ENCODE measurements at places on chromosomes 6 and 20. TPM values are rescaled to one million over a fixed set of nuclear protein-coding genes. Genes with fewer than 3 reads are reported as not detected.

Gene LST1
- 34.8 TPM for polyA plus RNA-seq

GRCh38 chr6:156912431-156912830, 135.3 kb downstream of the ARID1B start:
- no peak for DNase-seq

- no peak for DNase-seq
Observed at GRCh38 chr20:3981132-3981452, 34.3 kb downstream of the RNF24 start.

DNA sequence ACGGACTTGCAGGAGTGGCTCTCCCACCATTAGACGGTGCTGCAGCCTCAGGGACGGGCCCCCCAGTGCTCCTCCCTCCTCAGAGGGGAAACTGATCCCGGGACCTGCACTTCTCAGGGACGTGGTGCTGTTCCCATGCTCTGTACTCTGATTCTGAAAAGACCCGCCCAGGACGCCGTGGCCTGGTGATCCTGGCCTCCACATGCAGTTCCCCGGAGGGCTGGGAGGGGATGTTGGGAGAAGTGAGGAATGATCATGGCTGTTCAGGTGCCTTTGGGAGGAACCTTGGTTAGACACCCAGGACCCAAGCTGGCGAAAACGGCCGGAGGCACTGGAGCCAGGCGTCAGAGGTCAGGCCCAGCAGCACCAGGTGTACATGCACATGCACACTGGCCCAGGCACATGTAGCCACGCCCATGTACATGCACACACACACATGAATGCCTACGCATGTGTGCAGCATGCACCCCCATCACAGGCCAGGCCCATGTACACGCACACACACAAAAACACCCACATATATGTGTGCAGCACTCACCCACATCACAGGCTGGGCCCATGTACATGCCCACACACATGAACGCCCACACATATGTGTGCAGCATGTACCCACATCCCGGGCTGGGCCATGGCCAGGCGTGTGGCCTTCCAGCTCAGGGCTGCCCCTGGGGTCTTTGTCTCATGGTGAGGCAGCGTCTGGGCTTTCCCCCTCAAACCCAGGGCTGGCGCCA, 52.6 kb upstream of the DACT2 start:
- no peak for DNase-seq

DNA sequence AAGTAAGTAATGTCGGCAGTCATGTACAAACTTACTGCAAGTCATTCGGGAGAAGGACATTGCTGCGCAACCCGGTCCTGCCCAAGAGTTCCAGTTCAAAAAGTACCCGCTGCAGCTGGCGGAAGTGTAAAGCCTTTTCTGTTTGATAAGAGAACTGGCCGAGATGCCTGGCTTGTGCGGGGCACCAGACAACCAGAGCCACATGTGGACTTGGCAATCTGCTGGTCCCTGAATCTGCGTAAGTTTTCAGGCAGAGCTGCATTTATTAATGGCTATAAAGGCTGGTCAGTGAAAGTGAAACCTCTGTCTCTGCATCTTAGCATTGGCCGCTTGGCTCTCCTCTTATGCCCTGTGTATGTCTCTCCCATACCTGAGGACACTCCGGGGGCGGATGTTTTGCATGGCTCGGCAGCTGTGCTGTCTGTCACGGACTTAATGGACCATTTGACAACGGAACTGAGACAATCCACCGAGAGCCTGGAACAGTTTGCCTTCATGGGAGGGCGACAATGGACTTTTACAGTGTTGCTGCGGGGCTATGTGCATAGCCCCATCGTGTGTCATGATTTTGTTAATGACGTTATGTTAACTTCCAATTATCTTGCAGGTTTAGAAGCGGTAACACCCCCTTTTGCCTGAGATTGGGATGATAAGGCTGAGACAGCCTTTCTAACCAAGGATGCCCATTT, 19.8 kb upstream of the RGS17 start:
- DNase-seq, result no peak

GRCh38 chr6:82959385-82959941, 106.2 kb downstream of the UBE3D start:
- no peak for DNase-seq

- no peak for DNase-seq
Observed at GRCh38 chr20:51029963-51030920, 7.3 kb upstream of the KCNG1 start.

DNA sequence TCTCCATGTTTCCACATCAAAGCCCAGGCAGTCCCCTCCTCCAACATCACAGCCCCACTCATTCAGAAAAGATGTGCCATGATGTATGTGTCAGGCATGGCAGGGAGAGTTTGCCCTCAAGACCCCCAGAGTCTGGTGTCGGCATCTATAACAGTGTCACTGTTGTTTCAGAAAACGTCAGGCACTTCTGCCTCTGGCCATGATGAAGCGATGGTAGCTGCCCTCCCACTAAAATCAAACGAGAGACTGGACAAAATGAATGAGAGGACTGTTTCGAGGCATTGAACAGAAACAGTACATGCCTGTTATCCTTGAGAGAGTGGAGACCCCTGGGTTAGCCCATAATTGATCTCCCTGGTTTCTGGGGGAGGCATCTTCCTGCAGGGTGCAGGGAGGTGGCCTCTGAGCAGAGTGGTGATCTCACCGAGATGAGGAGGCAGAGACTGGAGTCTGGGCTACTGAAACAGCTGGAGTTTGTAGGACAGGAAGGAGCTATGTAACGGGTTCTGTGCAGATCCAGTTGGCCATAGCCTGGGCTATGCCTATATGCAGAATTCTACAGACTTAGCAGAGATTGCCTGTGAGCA, 144.5 kb downstream of the SYCP2 start:
- no peak for DNase-seq

Gene RALGAPA2
- polyA plus RNA-seq, result 1.6 TPM

GRCh38 chr20:4563031-4563430, 158.7 kb upstream of the PRND start:
- no peak for DNase-seq

GRCh38 chr6:149856256-149856994, 7.7 kb downstream of the LRP11 start:
- no peak for DNase-seq

Gene SLC32A1
- not detected for polyA plus RNA-seq

DNA sequence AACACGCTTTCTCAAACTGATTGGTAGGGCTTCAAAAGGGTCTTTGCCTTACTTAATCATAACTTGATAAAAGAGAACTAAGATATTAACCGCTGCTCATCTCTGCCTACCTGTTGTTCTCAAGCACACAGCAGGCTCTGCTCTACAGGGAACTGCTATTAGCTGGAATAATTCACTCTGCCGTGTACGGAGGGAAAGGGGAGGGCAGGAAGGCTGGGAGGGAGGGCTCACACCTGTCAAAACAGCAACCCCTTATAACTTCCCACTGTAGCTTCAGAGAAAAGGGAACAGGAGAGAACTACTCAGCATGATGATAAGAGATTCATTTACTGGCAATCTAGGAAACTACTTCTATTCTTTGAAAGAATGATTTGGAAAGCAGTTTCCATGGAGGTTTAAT, 75.1 kb downstream of the ZMYND8 start:
- DNase-seq, result no peak

DNA sequence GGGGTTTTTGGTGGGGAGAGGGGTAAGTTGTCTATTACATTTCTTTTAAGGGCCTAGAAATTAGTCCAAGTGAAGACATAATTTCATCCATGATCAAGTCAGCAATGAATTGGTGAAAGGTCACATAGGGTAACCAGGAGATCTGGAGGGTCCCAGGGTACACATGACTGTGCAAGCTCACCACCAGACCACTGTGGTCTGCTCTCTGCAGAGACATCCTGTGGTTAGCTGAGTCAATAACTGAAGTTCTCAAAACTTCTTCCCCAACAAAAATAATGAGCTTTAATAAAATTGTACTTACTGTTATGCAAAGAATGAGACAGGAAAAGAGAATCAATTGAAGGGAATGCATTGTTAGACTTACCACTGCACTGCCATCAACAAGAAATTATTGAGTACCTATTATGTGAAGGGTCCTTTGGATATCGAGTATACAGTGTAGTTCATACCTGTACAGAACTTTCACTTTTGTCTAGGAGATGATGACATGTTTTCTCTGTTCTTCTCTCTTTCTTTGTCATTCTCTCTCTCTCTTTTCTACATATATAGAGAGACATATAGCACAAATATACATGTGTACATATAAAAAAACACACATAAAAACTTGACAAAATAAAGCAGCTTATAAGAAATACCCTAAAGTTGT, 209.8 kb downstream of the GJA1 start:
- DNase-seq, result no peak

GRCh38 chr20:58071991-58072390, 156.5 kb downstream of the ANKRD60 start:
- DNase-seq, result no peak
